ENCODE measurements at places on chromosomes 5 and 9.
A peak's percentile ranks its signal among the peaks of the same experiment; 100 is the strongest.

GRCh38 chr9:95874989-95875304 is 544 bp upstream of the ERCC6L2 start:
- DNase-seq = peak; percentile 70

- DNase-seq = peak; percentile 80
These were observed 31.4 kb upstream of the STING1 start for GRCh38 chr5:139513852-139514485.

GRCh38 chr5:139640421-139641115 is 7.6 kb upstream of the CXXC5 start:
- DNase-seq = no peak

- DNase-seq = no peak
These were observed 214.7 kb downstream of the DENND1A start for GRCh38 chr9:123715258-123715657.

DNA sequence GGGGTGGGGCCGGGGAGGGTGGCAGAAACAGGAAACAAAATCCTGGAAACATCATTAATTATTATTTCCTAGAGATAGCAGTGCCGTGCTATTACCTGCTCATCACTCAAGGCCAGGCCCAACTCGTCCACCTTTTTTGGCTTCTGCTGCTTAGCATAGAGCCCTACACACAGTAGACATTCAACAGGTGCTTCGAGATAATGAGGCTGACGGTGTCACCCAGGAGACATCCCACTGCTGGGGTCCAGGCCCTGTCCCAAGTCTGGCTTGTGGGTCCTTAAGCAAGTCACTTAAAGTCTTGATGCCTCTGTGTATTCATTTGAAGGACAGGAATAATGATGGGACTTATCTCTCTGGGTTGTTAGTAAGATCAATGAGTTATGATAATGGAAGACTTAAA is 506.6 kb downstream of the BNC2 start:
- DNase-seq = no peak

GRCh38 chr9:15693701-15694100 is 140.9 kb downstream of the CCDC171 start:
- DNase-seq = no peak

DNA sequence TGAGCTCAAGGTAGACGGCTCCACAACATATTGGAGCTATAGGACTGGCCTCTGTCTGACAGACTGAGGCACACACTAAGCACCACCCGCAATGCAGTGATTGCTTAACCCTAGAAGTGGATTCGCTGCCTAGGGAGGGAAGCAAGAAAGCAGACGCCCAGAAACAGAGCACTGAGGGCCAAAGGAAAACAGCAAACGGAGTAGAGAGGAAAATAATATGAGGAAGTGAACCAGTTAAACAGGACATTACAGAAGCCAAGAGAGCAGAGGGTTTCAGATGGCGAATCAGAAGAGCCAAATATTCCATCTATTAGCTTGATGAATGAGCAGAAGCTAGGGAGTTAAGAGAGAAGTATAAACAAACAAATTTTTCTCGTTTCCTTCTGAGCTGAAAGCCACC is 139.2 kb upstream of the LHFPL2 start:
- no peak for DNase-seq

- no peak for DNase-seq
These were observed 60.5 kb downstream of the ASTN2 start for GRCh38 chr9:117354244-117354847.

- no peak for DNase-seq
These were observed 123.9 kb downstream of the ADAMTS2 start for GRCh38 chr5:179221196-179221876.

DNA sequence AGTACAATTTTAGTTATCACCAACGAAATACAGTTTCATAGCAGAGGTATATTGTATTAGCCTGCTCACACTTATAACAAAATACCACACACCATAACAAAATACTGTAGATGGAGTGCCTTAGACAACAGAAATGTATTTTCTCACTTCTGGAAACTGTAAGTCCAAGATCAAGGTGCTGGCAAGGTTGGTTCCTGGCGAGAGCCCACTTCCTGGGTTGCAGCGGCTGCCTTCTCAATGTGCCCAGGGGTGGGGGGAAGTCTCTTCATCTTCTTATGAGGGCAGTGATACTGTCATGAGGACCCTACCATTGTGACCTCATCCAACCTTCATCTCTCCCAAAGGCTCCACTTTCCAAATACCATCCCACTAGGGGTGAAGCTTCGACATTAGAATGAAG is 30.5 kb upstream of the GADD45G start:
- DNase-seq = no peak

- no peak for DNase-seq
These were observed 32.3 kb upstream of the CSF1R start for GRCh38 chr5:150118561-150119229.

GRCh38 chr9:135584371-135584770 is 22.8 kb downstream of the PAEP start:
- DNase-seq = no peak

GRCh38 chr9:2559192-2560152 is 62.1 kb upstream of the VLDLR start:
- DNase-seq = peak; percentile 60

GRCh38 chr9:127927201-127927987 is 3.2 kb downstream of the PIP5KL1 start:
- DNase-seq = no peak

- no peak for DNase-seq
These were observed 24.2 kb upstream of the ZBTB34 start for GRCh38 chr9:126836216-126836615.

DNA sequence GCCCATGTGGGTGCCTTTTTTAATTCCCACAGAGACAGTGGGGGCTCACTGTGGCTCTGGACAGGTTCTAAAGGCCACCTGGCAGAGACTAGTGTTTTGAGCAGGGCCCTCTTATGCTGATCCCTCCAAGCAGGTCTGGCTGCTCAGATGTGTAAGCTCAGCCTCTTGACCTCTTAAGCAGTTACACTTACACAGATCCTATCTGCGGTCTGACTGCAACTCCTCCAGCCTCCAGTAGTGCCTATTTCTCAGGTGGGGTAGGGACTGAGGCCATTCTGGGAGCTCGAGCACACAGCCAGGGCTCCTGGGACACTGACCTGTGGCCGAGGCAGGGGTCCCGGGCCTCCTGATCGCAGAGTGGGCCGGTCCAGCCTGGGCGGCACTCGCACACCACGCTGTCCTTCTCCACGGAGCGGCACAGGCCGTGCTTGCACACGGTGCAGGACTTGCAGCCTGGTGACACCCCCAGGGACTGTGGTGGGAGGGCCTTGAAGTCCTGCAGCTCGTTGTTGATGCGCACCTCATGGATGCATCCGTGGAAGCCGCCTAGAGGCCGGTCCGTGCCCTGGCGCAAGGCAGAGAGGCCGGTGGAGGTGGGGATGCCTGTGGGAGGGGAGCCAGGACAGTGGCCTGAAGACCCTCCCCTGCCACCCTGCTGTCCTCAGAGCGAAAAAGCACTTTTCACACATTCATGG is 91.9 kb upstream of the PANK3 start:
- no peak for DNase-seq

DNA sequence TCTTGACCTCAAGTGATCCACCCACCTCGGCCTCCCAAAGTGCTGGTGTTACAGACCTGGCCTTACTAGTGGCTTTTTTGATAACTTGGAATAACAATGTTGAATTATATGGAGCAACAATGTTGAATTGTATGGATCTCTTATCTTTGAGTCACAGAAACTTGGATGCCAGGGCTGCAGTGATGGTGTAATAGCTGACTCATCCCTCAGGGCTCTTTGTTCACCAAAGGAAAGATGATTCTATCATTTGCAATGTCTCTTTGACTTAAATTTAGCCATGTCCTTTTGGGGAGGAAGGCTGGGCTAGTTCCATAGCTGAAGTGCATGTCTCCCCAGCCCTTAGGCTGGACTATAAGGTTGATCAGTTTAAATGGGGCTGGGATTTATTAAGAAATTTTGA is 172.3 kb downstream of the PDZD2 start:
- DNase-seq = no peak

DNA sequence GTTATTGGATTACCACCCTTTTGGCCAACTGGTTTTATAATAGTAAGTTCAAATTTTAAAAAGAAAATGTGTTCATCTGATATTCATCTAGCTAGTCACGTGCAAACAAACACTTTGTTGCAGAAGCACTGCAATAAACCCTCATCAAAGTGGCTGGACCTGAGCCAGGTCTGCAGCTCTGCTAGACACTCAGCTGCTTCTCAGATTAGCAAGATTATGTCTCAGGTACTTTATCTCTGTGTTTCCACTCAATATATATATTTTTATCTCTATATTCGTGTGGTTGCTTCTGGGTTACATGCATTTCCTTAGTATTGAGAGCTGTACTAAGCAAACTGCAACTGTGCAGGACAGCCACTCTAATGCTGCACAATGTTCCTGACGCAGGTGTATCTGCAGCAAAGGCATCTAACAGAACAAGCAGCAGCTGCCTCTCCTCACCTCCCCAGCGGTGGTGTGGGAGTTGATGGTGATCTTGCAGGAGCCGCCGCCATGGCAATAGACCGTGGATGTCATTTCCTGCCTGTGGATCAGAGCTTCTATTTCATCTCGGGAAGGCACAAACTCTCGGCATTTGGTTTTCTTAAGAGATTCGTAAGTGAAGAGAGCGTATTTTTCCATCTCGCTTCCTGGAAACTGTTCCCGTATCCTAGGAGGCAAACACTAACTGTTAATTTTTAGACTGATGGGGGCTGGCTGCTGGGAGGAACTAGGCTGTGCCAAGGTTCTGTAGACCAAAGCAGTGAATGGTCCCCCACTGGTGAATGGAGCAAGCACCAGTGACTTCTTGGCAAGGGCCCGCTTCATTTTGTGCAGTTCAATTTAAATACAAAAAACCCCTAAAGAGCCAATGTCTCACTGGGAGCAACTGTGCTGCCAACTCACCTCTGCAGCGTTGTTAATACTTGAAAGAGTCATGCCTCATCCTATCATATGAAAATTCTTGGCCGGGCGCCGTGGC is 56.7 kb upstream of the RETREG1 start:
- peak; percentile 55 for DNase-seq

- no peak for DNase-seq
These were observed 122.9 kb upstream of the NFIL3 start for GRCh38 chr9:91546574-91546973.
